NCI-H1694 (cell line): ENCODE measurements at places on chromosomes 5 and 9.

- DNase-seq = no peak
Measured at GRCh38 chr5:157486221-157486681, 26.2 kb downstream of the NIPAL4 start.

GRCh38 chr9:22838266-22838665 lies 391.6 kb downstream of the DMRTA1 start:
- no peak for DNase-seq

- peak; percentile 36 for DNase-seq
Measured at GRCh38 chr9:133359399-133360175, 3.2 kb downstream of the SURF2 start.

- no peak for DNase-seq
Measured at GRCh38 chr9:61666849-61667371, 477.1 kb downstream of the SPATA31A7 start.

DNA sequence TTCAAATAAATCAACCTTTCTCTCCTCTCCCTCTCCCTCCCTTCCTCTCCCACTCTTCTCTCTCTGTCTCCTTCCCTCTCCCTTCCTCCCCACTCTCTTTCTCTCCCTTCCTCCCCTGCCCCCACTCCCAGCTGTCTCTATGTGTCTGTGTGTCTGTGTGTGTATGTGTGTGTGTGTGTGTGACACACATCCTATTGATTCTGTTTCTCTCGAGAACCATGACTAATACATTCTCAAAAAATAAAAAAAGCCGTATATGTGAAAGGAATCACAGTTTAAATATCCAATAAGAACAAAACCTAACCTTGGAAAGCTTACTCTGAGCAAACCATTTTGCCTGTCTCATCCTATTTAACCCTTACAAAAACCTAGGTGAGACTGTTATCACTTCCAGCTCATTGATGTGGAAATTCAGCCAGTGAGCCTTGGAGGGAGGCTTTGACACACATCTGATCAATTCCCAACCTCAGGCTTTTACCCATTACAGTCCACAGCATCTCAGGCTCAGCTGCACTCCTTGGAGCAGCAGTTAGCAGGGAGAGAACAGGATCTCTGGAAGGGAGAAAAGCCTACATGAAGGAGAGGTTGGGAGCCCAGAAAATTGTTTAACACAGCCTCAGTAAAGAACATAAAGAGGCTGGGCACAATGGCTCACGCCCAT lies 8.3 kb downstream of the HSD17B3 start:
- DNase-seq = no peak

GRCh38 chr5:120298981-120299380 lies 165.1 kb upstream of the PRR16 start:
- DNase-seq = no peak

GRCh38 chr5:133192716-133193115 lies 140.9 kb downstream of the HSPA4 start:
- no peak for DNase-seq

DNA sequence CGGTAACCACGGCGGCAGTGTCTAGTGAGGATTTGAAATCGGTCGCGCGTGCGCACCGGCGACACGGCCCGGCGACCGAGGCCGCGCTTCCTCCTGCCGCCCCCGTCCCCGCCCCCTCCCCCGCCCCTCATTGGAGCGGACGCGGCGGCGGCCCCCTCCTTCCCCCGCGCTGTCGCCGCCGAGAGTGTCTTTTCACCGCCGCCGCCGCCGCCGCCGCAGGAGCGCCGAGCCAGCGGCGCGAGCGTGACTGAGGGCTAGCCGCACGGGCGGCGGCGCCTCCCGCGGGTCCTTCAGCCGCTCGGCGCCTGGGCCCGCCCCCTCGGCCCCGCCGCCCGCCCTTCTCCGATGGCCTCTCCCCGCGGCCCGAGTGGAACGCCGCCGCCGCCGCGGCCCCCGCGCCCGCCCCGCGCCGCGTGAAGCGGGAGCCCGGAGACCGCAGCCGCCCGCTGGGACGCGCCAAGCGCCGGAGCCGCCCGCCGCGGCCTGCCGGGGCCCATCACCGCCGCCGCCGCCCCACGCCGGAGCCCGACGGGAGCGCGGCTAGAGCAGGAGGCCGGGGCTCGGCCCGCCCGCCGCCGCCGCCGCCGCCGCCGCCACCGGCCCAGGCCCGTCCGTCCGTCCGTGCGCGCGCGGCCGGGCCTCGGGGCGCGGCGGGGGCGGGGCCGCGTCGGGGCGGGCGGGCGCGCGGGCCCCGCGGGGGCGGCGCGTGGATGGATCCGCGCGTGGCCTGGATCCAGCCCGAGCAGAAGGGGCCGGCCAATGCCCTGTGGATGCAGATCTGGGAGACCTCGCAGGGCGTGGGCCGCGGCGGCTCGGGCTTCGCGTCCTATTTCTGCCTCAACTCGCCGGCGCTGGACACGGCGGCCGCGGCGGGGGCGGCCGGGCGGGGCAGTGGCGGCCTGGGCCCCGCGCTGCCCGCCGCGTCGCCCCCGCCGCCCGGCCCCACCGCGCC lies at the start of gene TENT4A:
TSS of gene TENT4A (plus strand) at position 159 of the 952 bp plus-strand sequence. CDS start at position 711, 552 bp downstream.
- no peak for DNase-seq

DNA sequence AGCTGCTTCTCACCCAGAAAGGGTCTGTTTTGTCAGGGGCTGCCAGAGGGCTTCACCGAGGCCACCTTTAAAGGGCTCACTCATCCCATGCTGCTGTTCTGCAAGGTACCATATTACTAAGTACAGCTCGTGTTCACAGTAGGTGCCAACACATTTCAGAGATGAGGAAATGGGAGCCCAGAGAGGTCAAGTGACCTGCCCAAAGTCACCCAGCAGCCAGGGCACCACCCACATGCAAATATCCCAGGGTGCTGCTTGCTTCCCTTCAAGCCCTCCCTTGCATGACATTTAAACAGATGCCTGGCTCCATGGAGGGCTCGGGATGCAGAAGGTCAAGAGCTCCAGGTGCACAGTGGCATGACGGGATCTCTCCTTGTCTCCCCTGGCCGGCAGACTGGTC lies 123.5 kb upstream of the SARDH start:
- DNase-seq = no peak

DNA sequence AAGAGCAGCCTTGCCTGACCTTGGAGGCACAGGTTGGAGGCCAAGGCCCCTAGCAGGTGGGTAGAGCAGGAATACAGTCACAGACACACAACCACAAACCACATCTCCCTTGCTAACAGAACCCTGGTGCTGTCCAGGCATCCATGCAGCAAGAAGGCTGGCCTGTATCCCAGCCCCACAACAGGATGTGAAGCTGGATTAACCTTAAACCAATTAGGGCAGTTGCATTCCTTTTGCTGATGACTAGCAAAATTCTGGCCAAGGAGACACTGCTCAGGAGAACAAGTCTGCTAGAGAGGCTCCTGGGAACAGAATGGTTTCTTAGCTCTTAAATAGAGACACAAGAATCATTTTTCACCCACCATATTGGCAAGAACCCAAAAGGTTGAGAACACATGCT lies 97.8 kb downstream of the C5orf15 start:
- no peak for DNase-seq

DNA sequence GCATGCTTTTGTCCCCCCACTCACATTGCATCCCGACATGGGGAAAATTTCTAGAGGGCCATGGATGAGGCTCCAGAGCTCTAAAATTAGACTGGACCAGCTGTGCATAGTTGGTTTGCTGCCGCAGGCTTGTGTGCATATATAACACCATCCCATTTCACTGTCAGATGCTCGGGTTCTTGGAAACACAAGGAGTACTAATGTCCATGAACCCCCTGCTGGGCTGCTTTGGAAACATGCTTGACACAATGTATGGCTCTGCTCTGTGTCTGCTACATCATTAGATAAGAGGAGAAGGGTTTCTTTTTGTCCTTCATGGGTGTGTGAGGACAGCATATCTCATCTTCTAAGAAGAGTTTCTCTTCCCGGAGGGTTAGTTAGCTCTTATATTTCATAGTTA lies 292.1 kb upstream of the RORB start:
- DNase-seq = no peak

DNA sequence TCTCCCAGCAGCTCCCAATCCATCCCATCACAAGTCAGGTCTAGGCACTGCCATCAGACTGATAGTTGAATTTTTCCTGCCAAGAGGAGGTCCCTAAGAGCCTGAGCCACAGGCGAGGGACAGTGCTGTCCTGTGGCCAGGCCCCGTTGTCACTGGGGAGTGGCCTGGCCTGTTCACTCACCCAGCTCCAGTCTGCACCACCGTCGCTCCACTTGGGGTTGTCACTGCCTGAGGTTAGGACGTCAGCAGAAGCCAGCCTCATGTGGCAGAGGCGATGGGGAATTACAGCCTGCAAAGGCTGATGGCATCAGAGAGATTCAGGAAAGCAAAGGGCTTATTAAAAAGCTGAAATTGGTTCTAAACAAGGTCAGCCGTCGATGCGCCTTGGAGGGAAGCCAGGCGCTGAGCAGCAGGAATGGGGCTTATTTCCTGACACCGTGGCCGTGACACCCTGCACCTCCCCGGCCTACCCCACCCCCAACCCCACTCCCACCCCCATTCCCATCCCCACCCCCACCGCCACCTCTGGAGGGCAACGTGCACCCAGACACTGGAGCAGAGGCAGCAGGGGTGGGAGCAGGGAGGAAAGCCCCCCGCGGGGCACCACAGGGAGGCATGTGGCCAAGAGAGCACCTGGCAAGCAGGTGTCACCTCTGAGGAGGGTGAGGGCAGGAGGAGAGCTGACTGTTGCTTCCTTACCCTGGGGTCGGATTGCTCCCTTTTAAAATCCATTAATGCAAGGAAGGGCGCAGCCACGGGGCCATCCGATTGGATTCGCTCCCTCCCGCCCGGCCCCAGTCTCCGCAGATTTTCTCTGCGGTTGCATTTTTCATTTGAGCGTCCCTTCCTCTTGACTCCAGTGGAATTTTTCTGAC lies 3.1 kb upstream of the DBH start:
- DNase-seq = no peak

- peak; percentile 22 for DNase-seq
Measured at GRCh38 chr5:36877667-36878391, 1.3 kb downstream of the NIPBL start.

DNA sequence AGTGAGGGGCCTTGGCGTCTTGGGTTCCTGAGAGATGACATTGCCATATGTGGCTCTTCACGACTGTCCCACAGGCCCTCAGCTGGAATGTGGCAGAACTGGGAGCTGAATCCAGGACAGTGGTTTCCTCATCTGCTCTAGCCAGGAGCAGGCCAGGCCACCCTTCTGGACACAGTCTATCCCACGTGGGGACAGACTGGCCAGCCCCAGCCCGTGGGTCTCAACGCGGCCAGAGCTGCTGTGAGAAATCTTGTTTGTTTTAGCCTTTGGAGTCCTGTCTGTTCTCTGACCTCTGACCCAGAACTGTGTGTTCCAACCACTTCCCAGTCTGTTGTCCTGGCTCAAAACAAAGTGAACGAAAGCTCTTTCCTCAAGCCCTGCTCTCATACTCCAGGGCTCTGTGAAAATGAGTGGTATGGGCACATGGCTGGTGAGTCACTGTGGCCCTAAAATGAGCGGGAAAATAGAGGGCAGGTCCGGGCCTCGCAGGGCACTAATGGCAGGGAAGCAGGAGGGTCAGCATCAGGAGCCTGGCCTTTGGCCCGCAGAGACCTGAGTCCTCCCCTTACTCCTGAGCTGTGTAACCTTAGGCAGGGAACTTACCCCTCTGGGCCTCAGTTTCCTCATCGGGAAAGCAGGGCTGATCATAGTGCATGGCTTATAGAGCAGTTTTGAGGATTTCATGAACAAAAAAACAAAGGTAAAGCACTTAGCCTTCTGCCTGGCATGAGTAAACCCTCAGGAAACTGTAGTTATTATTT lies 34.8 kb upstream of the GLRX start:
- DNase-seq = no peak

DNA sequence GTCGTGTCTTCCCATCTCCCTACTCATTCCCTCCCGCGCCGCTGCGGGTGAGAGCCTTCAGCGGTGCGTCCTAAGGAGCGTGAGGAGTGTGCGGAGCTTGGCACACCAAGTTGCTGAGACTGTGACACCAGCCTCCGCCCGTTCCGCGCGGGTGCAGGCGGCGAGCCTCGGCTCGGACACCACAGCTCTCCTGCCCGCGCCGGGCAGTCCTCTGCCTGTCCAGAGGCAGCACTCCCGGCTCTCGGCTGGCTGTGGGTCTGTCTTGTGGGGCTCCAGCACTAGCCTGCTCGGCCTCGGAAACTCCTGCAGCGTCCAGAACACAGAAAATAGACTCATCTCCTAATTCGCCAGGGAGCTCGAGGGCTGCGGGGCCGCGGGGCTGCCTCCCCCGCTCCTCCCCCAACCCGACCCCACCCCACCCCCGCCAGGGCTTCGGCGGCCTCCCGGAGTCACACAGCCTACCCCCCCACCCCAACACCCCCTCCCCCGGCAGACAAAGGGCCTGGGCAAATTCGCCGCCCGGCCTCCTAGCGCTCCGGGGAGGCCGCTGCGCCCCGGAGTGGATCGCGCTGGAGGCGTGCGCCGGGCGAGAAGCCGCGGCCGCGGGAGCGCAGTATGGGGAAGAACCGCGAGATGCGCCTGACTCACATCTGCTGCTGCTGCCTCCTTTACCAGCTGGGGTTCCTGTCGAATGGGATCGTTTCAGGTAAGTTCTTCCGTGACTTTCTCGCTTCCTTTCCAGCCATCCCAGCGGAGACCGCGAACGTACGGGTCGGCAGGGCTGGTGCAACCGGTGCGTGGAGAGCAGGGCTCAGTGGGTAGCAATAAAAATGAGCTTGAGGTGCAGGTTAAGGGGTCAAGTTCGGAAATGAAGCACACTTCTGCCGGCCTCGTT lies at the start of gene ADAMTS19:
TSS of gene ADAMTS19 (plus strand) at position 522 of the 895 bp plus-strand sequence. CDS start at position 616, 94 bp downstream.
- DNase-seq = no peak

DNA sequence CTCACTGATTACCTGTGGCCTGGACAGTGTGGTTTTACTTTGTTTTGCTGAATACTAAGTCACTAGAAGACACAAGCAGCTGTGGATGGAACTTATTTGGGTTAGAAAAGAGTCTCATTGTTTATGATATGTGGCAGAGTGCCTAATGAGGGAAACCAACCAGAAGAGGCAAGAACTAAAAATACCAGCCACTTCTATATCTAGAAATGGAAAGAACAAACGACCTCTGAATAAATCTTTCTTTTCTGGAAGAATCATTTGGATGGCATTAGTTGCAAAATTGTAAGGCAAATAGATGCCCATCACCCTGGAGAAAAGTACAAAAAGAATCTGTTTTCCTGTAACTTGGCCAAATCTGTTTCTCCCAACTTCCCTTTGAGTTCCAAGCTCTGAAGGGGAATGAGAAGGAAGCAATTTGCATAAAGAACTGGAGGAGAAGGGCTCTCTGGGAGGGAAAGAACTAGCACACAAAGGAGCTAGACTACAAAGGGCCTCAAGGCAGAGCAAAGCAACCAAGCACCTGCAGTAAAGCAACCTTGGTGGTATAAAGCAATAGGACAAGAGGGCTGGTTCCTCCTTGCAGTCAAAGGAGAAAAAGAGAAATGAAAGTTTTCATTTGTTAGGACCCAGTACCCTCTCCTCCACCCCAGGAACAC lies 455.4 kb downstream of the CAAP1 start:
- no peak for DNase-seq

- DNase-seq = peak; percentile 73
Measured at GRCh38 chr5:180155365-180155926, 53.6 kb downstream of the RASGEF1C start.
